Vagina (tissue), 2 donors: ENCODE measurements at places on chromosomes 4 and X. TPM values are rescaled to one million over a fixed set of nuclear protein-coding genes. Genes with fewer than 3 reads are reported as not detected.

DNA sequence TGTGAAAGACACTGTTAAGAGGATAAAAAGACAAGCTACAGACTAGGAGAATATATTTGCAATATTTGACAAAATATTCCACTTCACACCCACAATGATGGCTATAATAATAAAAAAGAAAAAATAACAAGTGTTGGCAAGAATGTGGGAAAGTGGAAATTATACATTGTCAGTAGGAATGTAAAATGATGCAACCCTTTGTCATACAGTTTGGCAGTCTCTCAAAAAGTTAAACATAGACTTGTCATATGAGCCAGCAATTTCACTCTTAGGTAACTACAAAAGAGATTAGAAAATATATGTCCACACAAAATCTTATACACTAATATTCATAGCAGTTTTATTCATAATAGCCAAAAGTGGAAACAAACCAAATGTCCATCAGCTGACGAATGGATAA lies 5.2 kb upstream of the RADX start:
- H3K4me3 ChIP-seq, result no peak overlapping the region
- H3K27ac ChIP-seq, result no peak overlapping the region
- DNase-seq, result no peak
- H3K4me1 ChIP-seq, result no peaks in the 10 kb centered on the region
- no peaks in the 10 kb centered on the region for H3K27me3 ChIP-seq

- H3K36me3 ChIP-seq, result peaks cover 48% of the 10 kb centered on the region
- H3K27me3 ChIP-seq, result no peaks in the 10 kb centered on the region
- H3K27ac ChIP-seq, result no peak overlapping the region
- H3K4me3 ChIP-seq, result no peak overlapping the region
- DNase-seq, result no peak
Observed at GRCh38 chrX:1401611-1402430, 9.9 kb upstream of the SLC25A6 start.

DNA sequence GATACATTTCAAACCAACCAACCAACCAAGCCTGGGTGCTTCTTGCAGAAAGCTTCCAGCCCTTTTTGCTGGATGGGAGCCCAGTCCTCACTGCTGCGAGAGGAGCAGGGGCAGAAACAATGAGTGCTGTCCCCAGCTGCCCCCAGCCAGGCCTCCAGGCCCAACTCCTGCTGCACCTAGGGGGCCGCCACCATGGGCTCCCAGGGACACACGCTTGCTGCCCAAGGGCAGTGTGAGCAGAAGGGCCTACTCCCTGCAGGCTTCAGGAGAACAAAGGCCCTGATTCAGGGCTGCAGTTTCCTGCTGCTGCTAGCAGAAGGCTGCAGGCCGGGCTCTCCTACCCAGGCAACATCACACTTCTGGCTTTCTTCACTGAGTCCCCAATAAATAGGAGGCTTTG lies 37.7 kb upstream of the ENPP6 start:
- H3K36me3 ChIP-seq, result no peaks in the 10 kb centered on the region
- DNase-seq, result peak; percentile 78
- no peaks in the 10 kb centered on the region for H3K4me1 ChIP-seq

DNA sequence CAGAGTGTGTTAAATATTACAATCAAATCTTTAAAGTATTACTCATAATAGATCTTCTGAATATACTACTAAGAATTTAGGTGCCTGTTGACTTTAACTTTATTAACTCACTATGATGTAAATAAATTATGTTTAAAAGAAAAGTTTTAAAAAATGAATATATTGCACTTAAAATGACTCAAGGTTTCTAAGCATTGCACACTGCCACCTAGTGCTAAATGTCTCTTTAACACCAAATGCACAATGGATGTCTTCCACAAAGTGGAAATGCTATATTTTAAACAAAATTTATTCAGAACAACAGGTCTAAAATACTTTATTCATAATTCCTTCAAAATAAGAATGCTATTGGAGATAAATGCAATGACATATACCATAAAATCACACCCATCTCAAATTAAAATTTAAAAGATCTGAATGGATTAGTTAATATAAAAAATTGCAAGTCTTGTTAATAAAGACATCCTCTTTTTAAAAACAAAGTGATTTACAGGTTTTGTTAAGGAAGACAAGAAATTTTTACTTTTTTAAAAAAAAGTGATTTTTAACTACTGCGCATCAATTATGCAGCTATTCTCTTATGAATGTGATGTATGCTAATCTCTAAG lies 5.5 kb downstream of the INPP4B start:
- H3K4me3 ChIP-seq, result no peak overlapping the region
- no peaks in the 10 kb centered on the region for H3K36me3 ChIP-seq
- H3K4me1 ChIP-seq, result no peaks in the 10 kb centered on the region
- no peak overlapping the region for H3K27ac ChIP-seq

DNA sequence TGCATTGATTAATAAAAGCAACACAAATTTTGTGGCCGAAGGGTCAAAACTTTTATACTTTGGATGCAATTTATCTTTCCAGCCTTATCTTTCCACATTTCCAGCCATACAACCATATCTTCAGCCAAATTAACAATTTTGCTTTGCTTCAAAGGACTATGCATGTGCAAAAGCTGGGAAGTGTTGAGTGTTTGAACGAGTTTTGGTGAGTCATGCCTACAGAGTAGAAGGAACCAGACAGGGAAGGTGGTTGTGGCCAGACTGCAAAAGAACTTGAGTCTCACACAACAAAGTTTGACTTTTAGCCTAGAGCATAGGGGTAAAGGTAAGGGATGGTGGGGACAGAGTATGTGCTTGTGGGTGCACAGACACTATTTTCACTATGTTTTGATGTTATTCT lies 53.0 kb upstream of the GABRA2 start:
- no peak overlapping the region for H3K4me3 ChIP-seq
- no peaks in the 10 kb centered on the region for H3K36me3 ChIP-seq
- H3K27me3 ChIP-seq, result no peaks in the 10 kb centered on the region
- H3K4me1 ChIP-seq, result no peaks in the 10 kb centered on the region
- DNase-seq, result no peak

DNA sequence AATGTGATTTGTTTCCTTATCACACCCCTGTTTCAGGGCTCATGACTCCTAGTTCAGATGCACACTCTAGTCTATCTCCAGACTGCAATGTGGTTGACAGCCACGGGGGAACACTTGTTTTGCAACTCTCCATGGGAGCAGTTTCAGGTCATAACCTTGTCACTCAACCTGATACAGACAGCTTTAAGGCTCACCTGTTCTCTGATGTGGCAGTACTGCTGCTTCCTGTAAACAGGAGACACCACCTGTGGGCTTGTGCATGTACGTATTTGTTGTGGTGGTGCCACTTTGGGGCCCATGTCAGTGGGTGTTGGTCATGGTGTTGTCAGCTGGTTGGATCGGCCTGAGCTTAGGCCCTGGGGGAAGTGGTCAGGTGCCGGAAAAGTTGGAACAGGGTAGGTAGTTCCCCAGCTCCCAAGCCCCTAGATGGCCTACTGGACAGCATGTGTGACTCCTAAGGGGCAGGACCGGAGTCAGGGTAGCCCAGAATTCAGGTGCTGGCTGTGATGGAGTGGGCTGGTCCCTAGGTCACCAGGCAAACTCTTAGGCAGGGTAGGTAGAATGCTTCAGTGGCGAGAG lies 46.2 kb downstream of the FAM9B start:
- H3K27ac ChIP-seq, result no peak overlapping the region
- H3K4me1 ChIP-seq, result peaks cover 11% of the 10 kb centered on the region
- no peaks in the 10 kb centered on the region for H3K27me3 ChIP-seq
- no peak overlapping the region for H3K4me3 ChIP-seq
- DNase-seq, result no peak

DNA sequence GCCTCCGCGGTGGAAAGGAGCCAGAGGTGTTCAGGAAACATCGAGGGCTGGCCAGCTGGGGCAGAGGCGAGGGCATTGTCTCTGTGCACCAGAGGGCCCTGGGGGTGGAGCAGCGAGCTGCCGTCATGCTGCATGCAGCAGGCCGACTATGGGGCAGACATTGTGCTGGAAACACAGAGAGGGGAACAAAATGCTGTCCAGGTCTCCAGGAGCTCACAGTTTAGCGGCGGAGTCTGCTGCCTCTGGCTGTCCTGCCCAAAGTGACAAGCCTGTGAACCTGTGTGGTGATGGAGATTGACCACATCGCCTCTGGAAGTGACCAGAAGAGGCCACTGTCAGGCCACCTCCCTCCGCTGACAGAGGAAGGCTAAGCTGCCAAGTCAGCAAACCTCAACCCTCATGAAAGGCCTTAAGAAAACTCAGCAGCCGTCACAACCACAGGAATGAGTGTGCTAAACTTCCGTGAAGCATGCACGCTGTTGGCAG lies 20.1 kb upstream of the SASH3 start:
- H3K4me1 ChIP-seq, result no peaks in the 10 kb centered on the region
- H3K27me3 ChIP-seq, result no peaks in the 10 kb centered on the region
- DNase-seq, result no peak
- H3K36me3 ChIP-seq, result no peaks in the 10 kb centered on the region
- H3K27ac ChIP-seq, result peak overlapping the region; percentile 18

GRCh38 chrX:70527610-70528345 lies 83.1 kb downstream of the DLG3 start:
- no peaks in the 10 kb centered on the region for H3K4me1 ChIP-seq
- no peak for DNase-seq
- H3K36me3 ChIP-seq, result no peaks in the 10 kb centered on the region
- H3K27ac ChIP-seq, result no peak overlapping the region

DNA sequence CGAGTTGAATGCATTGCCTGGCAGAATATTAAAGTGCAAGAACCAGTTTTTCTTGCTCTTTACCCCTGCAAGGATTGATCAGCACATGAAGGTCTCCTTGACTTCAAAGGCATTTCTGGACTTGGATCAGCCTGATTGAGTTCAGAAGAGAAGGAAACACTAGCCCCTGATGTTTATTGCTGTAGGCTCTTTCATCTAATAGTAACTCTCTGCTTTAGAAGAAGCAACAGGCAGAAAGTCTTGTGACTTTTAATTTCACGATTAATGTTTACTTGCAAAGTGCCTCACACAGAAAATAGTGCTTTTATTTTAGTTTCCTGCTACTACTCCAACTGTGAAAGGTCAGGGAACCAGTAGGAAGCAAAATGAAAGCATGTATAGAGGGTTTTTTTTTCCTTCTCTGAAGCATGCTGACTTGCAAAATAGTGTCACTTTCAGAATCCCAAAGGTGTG lies 69.1 kb downstream of the PCDH7 start:
- H3K27ac ChIP-seq, result no peak overlapping the region
- H3K4me3 ChIP-seq, result no peak overlapping the region
- DNase-seq, result no peak
- H3K4me1 ChIP-seq, result peaks cover 7% of the 10 kb centered on the region

- H3K27me3 ChIP-seq, result no peaks in the 10 kb centered on the region
- H3K4me1 ChIP-seq, result no peaks in the 10 kb centered on the region
- H3K4me3 ChIP-seq, result no peak overlapping the region
Observed at GRCh38 chr4:10732914-10733415, 48.4 kb upstream of the CLNK start.

SMARCA1 gene
- total RNA-seq, result 26.8 TPM

DCX gene
- total RNA-seq, result not detected

AFF2 gene
- total RNA-seq, result 0.74 TPM

ODAM gene
- total RNA-seq, result not detected

LPAR4 gene
- total RNA-seq, result not detected
